ENCODE measurements at places on chromosomes 13 and 19.

DNA sequence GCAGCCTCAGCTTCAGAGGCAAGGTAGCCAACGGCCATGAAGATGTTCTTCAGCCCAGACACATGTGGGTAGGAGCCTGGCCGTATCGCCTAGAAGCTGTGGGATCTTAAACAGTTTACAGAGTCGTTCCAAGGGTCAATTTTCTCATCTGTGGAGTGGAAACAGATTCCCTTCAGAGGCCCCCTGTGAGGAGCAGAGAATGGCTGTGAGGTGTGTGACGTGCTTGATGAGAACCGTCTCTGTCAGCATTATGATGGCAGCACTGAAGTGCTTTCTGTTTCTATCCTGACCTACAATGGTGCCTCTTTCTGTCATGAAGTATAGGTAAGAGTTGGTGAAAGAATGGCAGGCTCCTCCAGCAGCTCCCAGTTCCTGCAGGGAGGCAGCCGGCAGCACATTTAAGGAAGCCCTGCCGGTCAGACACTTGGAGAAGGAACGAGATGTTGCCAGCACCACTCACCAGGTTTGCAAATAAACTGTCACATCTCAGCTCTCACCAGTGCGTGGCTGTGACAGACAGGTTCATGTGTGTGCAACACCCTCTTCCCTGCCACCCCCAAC lies 277.3 kb downstream of the FOXO1 start:
- DNase-seq: no peak

DNA sequence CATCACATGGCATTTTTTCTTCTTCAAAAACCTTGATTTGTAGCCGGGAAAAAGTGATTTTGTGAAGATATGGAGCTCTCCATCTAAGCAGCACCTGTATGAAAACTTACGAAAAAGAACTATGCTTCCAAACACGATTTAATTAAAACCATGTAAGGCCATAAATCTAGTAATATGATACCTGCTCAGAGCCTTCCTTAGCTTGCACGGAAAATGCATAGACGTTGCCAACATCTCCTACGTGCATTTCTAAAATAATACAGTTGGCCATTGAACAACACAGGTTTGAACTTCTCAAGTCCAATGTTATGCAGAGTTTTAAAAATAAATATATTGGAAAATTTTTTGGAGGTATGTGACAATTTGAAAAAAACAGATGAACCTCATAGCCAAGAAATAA lies 59.1 kb upstream of the RNF113B start:
- DNase-seq: no peak

- DNase-seq: no peak
These were observed 53.0 kb upstream of the UQCRFS1 start for GRCh38 chr19:29266001-29266400.

- DNase-seq: no peak
These were observed 238.3 kb upstream of the KLF12 start for GRCh38 chr13:74372511-74372910.

GRCh38 chr19:49019242-49019932 lies 2.5 kb upstream of the LHB start:
- DNase-seq: peak; percentile 45

DNA sequence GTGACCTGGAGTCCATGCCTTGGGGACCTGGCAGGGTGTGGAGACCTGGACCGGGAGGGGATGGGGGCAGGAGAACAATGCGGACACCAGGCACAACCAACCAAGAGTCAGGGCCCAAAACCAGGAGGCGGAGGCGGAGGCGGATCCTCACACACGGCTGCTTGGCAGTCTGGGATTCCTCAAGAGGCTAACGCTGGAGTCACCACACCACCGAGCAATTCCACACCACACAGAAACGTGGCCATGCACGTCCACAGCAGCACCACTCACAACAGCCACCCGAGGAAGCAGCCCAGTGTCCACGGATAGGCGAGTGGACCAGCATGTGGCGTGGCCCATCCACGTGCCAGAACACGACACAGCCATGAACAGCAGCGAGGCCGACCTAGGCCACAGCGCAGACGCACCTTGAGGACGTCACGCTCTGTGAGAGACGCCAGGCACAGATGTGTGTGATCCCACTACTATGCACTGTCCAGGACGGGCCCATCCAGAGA lies 17.7 kb downstream of the SBNO2 start:
- no peak for DNase-seq

- no peak for DNase-seq
These were observed 41.1 kb downstream of the PIBF1 start for GRCh38 chr13:72823081-72823480.

- DNase-seq: peak; percentile 18
These were observed 11.0 kb downstream of the STK24 start for GRCh38 chr13:98565726-98566565.

GRCh38 chr13:39433651-39434050 lies 169.3 kb downstream of the LHFPL6 start:
- DNase-seq: no peak

DNA sequence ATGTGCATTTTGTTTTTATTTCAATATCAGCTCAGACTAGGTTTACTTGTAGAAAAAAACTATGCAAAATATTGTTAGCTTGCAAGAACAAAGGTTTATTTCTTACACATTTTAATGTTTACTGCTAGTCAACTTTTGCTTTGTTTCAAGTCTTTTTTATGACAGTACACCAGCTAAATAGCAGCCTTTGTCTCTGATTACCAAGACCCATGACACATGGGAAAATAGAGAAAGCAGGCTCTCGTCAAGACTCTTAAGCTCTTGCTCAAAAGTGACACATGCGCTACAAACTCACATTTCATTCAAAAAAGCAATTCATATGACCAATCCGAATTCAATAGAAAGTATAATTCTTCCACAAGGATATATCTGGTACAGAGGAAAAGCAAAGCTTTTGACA lies 642.3 kb upstream of the SLITRK1 start:
- DNase-seq: no peak

DNA sequence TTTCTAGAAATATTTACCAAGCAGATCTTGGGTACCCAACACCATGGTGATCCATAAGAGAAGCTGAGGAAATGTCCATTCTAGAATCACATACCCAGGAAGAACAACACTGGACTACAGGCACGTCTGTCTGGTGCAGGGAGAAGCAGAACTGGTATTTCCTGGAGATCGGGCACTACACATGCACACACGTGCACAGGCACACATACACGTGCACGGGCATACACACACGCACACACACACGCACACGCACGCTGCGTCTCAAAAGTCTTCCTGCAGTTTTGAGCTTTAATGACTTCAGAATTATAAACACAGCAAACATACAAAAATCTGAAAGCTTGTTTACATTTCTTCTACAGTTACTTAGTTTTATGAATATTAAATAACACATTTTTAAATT lies 189.8 kb downstream of the DCLK1 start:
- DNase-seq: no peak

GRCh38 chr19:12864721-12865715 lies 16.2 kb downstream of the DNASE2 start:
- DNase-seq: no peak

- no peak for DNase-seq
These were observed 97.9 kb downstream of the GGACT start for GRCh38 chr13:100490692-100491091.

GRCh38 chr13:111908361-111908760 lies 158.6 kb upstream of the SOX1 start:
- no peak for DNase-seq

DNA sequence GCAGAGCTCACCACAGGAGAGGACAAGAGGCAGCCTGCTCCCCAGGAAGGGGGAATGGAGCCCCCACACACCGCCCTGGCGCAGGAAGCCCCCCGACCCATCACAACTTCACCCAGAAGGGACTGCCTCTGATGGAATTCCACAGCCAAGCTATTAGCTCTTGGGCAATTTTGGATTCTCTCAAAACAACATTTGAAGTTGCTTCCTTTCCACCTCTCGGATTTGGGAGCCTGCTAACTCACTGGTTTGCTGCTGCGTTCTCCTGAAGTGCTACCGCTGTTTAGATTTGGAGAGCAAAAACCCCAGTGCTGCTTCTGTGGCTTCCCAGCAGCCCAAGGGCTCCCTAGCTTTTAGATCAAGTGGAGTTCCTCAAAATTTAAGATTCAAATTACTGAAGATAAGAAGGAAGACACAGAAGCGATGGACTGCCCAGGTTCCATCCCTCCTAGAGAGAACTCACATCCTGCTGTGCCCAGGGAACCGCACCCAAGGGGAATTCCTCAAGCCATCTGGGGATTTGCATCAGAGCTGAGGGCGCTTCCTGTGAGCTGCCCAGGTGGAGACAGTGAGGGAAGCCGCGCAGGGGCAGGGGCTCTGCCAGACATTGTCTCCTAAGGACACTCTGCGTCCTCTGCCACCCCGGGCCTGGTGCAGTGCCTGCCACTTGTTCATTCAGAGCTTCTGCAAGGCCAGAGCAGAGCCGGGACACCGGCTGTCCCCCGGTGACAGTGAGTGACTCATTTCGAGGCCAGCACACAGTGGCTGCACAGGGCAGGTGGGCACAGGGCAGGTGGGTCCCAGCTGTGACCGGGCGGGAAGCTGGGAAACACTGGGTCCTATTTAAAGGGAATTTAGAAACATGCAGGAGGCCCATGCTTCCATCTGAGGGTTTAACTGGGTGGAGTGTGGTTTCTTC lies 45.5 kb downstream of the COL4A1 start:
- no peak for DNase-seq

GRCh38 chr19:40549007-40549708 lies 27.5 kb upstream of the SHKBP1 start:
- peak; percentile 35 for DNase-seq

DNA sequence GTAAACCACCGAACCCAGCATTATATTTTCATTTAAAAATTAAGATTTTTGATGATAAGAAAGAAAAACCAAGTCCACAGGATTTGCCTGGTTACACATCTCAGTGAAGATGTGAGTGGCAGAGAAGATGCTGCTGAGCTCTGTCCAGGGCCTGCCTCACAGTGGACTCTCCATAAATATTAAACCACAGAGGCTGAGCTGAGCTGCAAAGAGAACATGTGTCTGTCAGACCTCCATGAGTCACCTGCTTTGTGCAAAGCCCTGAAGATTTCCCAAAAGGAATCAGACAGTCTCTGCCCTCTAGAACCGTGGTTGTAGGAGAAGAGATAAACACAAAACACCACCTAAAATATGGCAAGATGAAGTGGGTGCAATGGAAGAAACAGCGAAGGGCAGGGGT lies 127.2 kb upstream of the TSC22D1 start:
- DNase-seq: peak; percentile 35

- DNase-seq: no peak
These were observed 327.7 kb downstream of the ITGBL1 start for GRCh38 chr13:101780211-101780610.

- DNase-seq: no peak
These were observed 369.9 kb downstream of the KLF5 start for GRCh38 chr13:73428706-73429105.

DNA sequence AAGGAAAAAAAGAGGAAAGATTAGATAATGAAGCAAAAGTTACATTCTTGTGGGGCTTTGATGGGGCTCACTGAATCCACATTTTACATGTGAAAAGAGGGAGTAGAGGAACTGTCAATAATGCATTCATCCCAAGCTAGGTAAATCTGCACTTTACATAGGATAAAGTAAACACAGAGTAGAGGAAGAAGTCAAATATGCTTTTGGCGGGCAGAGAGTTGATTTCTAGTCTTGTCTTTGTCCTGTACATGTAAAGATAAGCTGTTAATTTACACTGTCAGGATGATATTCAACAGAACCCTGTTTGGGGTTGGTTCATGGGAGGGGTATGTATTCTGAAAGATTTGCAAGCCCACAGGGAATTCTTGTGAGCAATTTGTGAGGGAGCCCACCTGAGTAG lies 18.0 kb upstream of the TNFRSF19 start:
- DNase-seq: no peak

- DNase-seq: peak; percentile 72
These were observed 42.9 kb downstream of the CAB39L start for GRCh38 chr13:49400755-49401659.

DNA sequence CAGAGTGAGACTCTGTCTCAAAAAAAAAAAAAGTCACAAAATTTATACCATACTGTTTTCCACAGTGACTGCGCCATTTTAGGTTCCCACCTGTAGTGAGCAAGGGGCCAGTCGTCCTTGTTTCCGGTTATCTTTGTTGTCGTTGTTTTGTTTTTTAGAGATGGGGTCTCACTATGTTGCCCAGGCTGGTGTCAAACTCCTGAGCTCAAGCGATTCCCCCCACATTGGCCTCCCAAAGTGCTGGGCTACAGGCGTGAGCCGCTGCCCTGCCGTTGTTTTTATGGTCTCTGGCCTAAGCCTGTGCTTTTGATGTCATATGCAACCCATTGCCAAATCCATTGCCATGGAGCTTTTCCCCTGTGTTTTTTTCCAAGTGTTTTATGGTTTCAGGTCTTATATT lies 3.3 kb downstream of the UPF3A start:
- DNase-seq: no peak

DNA sequence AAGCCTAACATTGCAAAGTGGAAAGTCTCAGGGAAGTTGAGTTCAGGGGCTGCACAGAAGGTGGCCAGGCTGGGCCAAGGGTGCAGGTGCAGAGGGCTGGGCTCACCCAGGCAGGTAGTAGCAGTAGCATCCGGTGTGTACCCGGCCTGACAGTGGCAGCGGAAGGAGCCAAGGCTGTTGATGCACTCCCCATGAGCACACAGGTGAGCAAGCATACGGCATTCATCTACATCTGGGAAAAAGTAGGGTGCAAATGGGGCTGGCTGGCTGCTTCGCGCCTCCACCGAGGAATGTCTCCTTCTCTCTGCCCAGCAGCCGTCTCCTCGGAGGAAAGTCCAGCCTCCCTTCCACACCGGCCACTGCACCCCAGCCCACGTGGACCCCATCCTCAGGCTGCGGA lies 30.6 kb downstream of the CCL25 start:
- no peak for DNase-seq

DNA sequence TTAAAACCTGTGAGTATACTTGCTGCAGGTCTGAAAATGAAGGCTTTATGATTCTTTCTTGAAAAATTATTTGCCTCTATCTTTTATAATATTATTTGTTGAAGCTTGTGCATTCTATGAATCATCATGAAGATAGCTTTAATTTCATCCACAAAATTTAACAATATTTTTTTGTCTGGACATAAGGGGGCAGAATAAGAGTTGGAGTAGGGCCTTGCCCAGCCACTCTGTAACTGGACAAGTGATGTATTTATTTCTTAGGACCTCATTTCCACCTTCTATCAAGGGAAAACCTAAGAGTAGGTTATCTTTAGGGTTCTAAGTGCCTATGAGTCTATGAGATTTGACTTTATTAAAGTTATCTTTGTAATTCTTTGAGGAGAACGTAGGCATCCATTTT lies 49.9 kb downstream of the N4BP2L1 start:
- DNase-seq: no peak

DNA sequence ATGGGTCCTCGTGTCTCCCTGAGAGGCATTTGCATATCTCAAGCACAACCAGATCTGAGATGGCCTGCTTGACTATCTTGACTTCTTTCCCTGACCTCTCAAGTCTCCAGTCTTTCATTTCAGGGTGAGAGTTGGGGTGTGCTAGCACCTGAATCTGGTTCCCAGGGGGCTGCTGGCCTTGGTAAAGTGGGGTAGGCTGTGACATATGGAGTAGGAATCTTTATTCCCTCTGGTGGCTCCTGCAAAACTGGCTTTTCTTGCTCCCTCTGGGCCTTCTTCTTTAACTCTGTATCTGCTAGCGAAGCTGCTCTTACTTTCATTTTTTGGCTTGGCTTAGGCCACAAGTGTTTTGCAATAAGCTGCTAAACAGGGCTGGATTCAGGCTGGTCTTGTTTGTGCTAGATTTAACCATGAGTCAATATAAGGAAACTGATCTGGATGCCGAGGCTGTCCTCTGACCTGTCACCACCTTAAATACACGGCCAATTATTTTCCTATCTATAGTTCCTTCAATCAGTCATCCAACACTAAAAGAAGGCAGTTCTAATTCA lies 42.3 kb downstream of the ZNF493 start:
- no peak for DNase-seq
